Stimulated activated CD4-positive, alpha-beta T cell treated with anti-CD3 and anti-CD28 coated beads, Interleukin-4, amount 100 ng/mL, for 4 hours (primary cell): ENCODE measurements at places on chromosomes 5 and 9.

DNA sequence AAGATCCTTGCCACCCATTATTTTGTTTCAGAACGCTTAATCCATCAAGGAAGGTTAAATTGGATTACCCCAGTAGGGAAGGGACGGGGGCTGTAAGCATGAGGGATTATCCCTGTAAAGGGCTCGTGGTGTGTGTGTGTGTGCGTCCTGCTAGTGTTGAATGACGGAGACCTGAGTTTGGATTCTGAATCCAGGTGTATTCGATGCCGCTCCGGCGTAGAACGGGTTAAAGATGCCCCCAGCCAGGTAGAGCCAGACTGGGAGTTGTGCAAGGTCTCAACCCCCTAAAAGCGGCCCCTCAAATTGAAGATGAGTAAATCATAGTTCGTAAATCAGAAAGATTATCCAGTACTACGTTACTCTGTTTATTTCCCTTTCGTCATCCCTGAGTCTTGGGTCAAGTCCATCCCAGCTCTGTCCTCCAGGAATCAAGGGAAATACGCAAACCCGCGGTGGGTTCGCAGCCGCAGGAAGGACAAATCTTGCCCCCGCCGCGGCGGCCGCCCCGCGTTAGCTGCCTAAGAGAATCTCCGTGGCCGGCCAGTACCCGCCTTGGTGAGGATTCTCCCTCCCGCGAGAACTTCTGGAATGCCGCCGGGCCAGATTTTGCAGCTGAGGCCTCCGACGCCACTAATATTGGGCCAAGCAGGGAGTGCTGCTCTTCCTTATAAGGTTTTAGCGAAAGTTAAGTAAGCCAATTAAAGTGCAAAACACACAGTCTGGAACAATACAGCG, 586 bp upstream of the MTAP start:
- DNase-seq = no peak

GRCh38 chr9:26308328-26308727, 584.3 kb downstream of the CAAP1 start:
- no peak for DNase-seq

- DNase-seq = no peak
Observed at GRCh38 chr5:143244000-143244736, 159.3 kb downstream of the NR3C1 start.

- DNase-seq = no peak
Observed at GRCh38 chr5:9056046-9056445, 489.8 kb downstream of the SEMA5A start.

DNA sequence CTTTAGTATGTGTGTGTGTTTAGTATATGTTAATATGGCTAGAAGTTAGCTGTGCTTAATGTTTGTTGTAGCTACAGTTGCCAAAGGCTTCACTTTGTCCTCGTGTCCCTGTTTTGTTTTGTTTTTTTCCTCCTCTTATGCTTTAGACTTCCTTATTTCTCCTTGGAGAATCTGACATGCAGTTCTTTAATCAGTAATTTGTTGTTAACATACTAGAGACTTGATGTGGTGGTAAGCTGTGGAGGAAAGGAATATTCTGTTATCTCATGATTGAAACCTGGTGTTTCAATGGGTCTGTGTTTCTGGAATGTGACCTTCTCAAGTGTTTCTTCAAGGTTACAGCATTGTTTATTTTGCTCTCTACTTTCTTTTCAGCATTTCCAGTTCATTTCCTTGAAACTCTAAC, 515.6 kb upstream of the ST8SIA4 start:
- no peak for DNase-seq

GRCh38 chr9:1726993-1727759, 288.0 kb upstream of the SMARCA2 start:
- DNase-seq = no peak

- no peak for DNase-seq
Observed at GRCh38 chr5:97968346-97968745, 785.3 kb upstream of the RIOK2 start.
